ENCODE measurements at places on chromosomes 1 and 21. TPM values are rescaled to one million over a fixed set of nuclear protein-coding genes. Genes with fewer than 3 reads are reported as not detected.
A peak's percentile ranks its signal among the peaks of the same experiment; 100 is the strongest.

GRCh38 chr1:39829791-39830533 lies 41.3 kb upstream of the BMP8B start:
- H3K4me3 ChIP-seq, result no peak overlapping the region
- H3K27me3 ChIP-seq, result no peaks in the 10 kb centered on the region
- H3K4me1 ChIP-seq, result peaks cover 29% of the 10 kb centered on the region
- no peak overlapping the region for H3K27ac ChIP-seq
- H3K36me3 ChIP-seq, result no peaks in the 10 kb centered on the region

- no peak for DNase-seq
- no peaks in the 10 kb centered on the region for H3K36me3 ChIP-seq
- peaks cover 8% of the 10 kb centered on the region for H3K4me1 ChIP-seq
- no peak overlapping the region for H3K27ac ChIP-seq
Measured at GRCh38 chr1:33906156-33906555, 42.3 kb downstream of the HMGB4 start.

- no peaks in the 10 kb centered on the region for H3K4me1 ChIP-seq
- no peak for DNase-seq
- H3K27ac ChIP-seq, result no peak overlapping the region
Measured at GRCh38 chr1:232047473-232047872, 420.9 kb downstream of the DISC1 start.

RSPO1 gene
- total RNA-seq, result 1.0 TPM

GRCh38 chr21:42150474-42151085 lies 68.4 kb upstream of the ABCG1 start:
- no peaks in the 10 kb centered on the region for H3K27me3 ChIP-seq
- H3K36me3 ChIP-seq, result no peaks in the 10 kb centered on the region
- DNase-seq, result no peak
- no peak overlapping the region for H3K27ac ChIP-seq

IL20 gene
- not detected for total RNA-seq

DNA sequence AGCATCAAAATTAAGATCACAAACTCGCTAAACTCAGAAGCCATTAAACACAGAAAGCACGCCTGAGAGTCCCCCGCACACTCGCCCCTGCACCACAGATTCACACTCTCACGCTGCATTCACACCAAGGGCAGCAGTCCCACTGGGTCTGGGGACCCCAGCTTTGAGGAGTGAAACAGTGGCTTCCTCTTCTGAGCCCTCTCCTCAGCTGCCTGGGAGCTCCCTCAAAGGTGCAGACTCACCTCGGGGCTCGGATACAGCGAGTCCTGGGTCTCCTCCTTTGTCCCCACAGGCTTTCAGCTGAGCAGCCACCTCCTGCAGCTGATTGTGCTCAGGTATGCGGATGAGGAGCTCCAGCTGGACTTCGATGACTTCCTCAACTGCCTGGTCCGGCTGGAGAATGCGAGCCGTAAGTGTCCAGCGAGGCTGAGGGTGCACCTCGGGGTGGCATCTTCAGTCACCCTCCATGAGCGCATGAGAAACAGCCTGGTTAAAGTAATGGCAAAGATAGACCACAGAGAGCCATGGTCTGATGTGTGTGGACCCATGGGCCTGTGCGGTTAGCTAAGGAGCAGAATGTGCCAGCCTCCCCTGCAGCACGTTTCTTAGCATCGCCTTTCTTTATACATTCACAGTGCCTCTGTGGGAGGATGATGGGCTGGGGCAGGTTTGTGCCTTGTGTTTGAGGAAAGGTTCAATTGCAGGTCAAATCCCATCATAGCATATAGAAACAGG lies 47.9 kb downstream of the CAPN9 start:
- no peak overlapping the region for H3K27ac ChIP-seq
- H3K36me3 ChIP-seq, result no peaks in the 10 kb centered on the region
- H3K4me3 ChIP-seq, result no peak overlapping the region
- H3K27me3 ChIP-seq, result no peaks in the 10 kb centered on the region
- H3K4me1 ChIP-seq, result no peaks in the 10 kb centered on the region
- no peak for DNase-seq

- H3K4me1 ChIP-seq, result no peaks in the 10 kb centered on the region
- H3K4me3 ChIP-seq, result no peak overlapping the region
- H3K27me3 ChIP-seq, result no peaks in the 10 kb centered on the region
- H3K36me3 ChIP-seq, result no peaks in the 10 kb centered on the region
Measured at GRCh38 chr1:166080967-166081870, 85.6 kb downstream of the FAM78B start.

KRTAP13-2 gene
- total RNA-seq, result not detected

DNA sequence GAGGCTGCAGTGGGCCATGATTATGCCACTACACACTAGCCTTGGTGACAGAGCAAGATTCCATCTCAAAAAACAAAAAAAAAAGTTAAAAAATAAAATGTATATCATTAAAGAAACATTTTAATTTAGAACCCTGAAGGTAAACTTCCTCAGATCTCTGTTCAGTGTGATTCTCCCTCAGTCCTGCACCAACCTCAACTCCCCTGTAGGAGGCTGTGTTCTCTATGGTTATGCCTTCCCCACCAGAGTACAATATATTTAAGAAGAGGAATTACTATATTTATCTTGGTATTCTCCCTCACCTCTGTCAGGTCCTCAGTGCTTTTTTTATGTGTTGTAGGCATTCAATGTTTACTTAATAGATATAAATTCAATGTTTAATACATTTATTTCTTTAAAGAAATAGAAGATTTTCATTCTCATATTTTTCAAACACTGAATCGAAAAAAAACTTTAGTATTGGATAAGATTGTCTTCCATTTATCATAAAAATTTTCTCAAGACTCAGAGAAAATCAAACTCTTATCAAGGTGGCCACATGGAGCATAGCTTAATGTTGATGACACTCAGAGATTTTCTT lies 4.8 kb upstream of the LRRC8B start:
- peaks cover 7% of the 10 kb centered on the region for H3K4me1 ChIP-seq
- peak; percentile 35 for DNase-seq
- no peak overlapping the region for H3K4me3 ChIP-seq
- H3K27ac ChIP-seq, result no peak overlapping the region

CYP4A22 gene
- not detected for total RNA-seq

- no peaks in the 10 kb centered on the region for H3K4me1 ChIP-seq
- H3K4me3 ChIP-seq, result no peak overlapping the region
- H3K36me3 ChIP-seq, result no peaks in the 10 kb centered on the region
- no peaks in the 10 kb centered on the region for H3K27me3 ChIP-seq
- no peak for DNase-seq
Measured at GRCh38 chr1:49526672-49527071, 497.1 kb downstream of the AGBL4 start.

SEC22B gene
- 32.2 TPM for total RNA-seq
